ENCODE measurements at places on chromosomes 1 and 21.

DNA sequence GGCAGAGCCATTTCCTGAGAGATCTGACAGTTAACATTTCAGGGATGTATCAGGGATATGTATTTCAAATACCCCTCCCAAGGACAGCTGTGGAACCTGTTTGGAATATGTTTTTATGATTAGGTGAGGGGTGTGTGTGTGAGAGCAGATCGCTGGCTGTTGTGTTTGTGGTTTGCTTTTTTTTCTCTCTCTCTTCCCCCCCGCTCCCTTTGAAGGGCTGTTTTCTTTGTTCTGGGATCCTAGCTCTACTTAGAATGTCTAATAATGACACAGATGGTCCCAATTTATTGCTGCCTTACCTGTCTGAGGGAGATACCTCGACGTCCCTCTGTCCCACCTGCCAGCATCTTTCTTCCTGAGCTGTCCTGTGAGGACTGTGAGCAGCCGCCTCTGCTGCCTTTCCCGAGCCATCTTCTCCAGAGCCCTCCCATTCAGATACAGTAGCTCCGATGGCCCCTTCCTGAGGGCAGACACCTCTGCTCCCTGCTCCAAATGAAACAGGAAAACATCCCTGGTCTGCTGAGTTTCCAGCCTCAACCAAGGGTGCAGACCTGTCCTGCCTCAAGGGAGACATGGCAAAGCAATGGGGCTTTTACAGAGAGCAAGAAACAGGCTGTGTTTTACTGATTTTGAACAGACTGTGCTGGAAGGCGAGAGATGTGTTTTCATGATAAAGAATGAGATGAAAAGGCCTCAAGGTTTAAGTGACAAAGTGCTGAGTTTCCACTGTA is 138.0 kb upstream of the TNR start:
- DNase-seq = no peak

- DNase-seq = no peak
Measured at GRCh38 chr1:98406352-98407088, 255.0 kb upstream of the SNX7 start.

- DNase-seq = no peak
Measured at GRCh38 chr1:15882665-15883064, 35.2 kb downstream of the SPEN start.

- no peak for DNase-seq
Measured at GRCh38 chr1:228853637-228854036, 118.4 kb downstream of the RHOU start.

DNA sequence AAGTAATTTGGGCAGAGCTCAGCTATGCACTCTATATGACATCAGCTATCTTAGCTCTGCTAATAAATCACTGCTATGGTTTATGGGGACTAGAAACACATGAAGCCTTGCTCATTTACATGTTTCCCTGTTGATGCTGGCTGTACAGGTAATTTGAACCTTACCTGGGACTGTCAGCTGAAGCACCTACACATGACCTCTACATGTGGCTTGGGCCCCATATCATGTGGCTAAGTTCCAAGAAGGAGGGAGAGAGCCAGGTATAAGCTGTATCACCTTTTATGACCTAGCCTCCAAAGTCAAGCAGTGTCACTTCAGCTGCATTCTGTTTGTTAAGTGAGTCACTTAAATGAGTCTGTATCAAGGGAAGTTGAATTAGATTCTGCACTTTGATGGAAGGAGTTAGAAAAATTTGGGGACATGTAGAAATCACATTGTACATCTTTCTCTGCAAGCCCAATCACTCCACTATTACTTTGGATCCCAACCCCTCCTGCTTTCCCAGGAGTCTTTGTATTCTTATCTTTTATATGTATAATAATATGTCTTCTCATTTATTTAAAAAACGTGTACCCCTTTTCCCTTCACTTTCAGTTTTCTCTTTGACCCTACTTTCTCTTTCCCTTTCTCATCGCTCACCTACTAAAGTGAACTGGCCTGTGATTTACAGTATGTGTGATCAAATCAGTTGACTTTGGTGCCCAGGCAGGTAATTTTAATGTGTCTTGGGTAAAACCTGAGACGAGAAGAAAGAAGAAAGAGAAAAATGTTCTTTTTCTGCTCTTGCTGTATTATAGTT is 53.4 kb upstream of the PRKACB start:
- DNase-seq = no peak

DNA sequence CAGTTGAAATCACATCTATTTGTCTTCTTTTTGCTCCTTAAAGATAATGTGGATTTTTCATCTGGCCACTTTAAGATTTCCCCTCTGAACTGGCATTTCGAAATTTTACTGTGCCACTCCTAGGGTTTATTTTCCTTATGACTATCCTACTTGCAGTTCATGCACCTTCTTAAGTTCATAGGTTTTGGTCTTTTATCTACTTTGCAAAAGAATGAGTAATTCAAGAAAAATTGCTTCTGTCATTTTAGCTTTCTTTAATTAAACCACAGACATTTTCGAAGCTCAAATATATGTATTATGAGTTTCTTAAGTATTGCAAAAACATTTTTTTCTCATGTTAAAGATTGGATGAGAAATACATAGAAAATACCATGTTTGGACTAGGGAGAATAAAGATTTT is 1244.8 kb upstream of the TMPRSS15 start:
- DNase-seq = no peak

- no peak for DNase-seq
Measured at GRCh38 chr1:179231923-179232322, 2.4 kb upstream of the ABL2 start.
